ENCODE measurements at places on chromosomes 6 and 20. TPM values are rescaled to one million over a fixed set of nuclear protein-coding genes. Genes with fewer than 3 reads are reported as not detected.

CDH26 gene
- 3.3 TPM for polyA plus RNA-seq

CLIC5 gene
- polyA plus RNA-seq = not detected

PXT1 gene
- polyA plus RNA-seq = not detected

SYCP2 gene
- polyA plus RNA-seq = 1.4 TPM

MUC21 gene
- not detected for polyA plus RNA-seq

HLA-DMB gene
- polyA plus RNA-seq = 4.5 TPM

ZBTB46 gene
- polyA plus RNA-seq = 15.0 TPM

RAET1G gene
- not detected for polyA plus RNA-seq

NNAT gene
- polyA plus RNA-seq = 996 TPM

C2 gene
- polyA plus RNA-seq = 1.2 TPM

DXO gene
- polyA plus RNA-seq = 20.0 TPM

KIF13A gene
- polyA plus RNA-seq = 9.4 TPM

PTGIS gene
- 3.2 TPM for polyA plus RNA-seq

MYT1 gene
- polyA plus RNA-seq = 35.8 TPM

MDFI gene
- 42.8 TPM for polyA plus RNA-seq

All from neural cell (in vitro differentiated cells).